ENCODE measurements at places on chromosomes 6 and 20. TPM values are rescaled to one million over a fixed set of nuclear protein-coding genes. Genes with fewer than 3 reads are reported as not detected.

DNA sequence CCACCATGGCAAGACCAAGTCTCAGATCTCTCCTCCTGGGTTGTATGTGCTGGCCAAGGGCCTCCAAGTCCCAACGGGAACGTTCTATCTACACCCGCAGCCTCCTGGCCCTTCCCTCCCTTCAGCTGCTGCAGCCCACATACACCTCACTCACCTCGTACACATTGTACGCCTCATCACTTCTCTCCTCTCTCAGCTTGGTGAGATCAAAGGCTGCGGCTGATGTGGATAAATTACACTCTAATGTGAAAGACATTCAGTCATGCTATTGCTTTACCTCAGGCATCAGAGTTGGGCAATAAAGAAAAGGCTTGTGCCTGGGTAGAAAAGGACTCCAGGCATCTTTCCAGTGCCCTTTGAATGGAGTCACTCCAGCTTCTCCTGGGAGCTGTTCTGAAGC, 135.3 kb upstream of the FOXQ1 start:
- peaks cover 8% of the 10 kb centered on the region for H3K4me1 ChIP-seq
- H3K4me3 ChIP-seq: no peak overlapping the region
- no peak for DNase-seq
- peaks cover 12% of the 10 kb centered on the region for H3K27me3 ChIP-seq
- H3K36me3 ChIP-seq: no peaks in the 10 kb centered on the region

The SLC22A16 gene
- not detected for total RNA-seq

DNA sequence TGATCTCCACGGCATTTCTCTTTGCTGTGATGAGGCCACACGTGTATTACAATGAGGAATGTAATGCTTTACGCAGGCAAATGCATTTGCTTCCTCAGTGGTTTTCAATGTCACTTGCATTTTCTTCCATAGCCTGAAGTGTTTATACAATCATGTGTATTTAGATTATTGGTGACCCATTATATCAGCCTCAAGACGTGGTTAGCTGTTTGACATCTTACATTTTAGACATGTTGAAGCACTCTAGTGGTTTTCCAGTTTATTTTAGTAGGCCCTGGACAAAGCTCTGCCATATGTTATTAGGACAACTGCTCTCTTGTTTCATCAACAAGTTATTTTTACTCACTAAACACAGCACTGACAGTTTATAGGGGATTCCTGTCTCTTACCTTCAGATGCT, 200.4 kb downstream of the UTRN start:
- no peak overlapping the region for H3K27ac ChIP-seq
- H3K27me3 ChIP-seq: no peaks in the 10 kb centered on the region
- peaks cover 11% of the 10 kb centered on the region for H3K36me3 ChIP-seq
- no peak overlapping the region for H3K4me3 ChIP-seq

The GINM1 gene
- total RNA-seq: 23.4 TPM

DNA sequence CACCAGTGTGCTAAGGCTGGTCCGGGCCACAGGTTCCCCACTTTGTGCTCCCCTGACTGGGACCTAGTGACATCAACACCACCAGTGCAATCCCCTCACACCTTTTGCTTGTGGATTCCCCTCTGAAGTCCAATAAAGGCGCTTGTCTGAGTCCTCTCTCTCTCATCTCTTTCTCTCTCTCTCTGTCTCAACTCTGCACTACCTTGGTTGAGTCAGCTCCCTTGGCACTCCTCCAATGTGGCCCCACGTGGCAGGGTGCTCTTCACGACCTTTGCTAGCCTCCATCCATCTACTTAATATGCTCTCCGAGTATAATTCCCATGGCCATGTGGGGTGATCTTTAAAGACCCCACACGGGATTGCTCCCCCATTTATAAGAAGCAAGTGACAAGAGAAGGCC, 385.0 kb downstream of the CD83 start:
- H3K4me1 ChIP-seq: peaks cover 18% of the 10 kb centered on the region
- DNase-seq: peak; percentile 23
- H3K27ac ChIP-seq: no peak overlapping the region
- no peak overlapping the region for H3K4me3 ChIP-seq
- H3K36me3 ChIP-seq: no peaks in the 10 kb centered on the region
- no peaks in the 10 kb centered on the region for H3K27me3 ChIP-seq

The KHDC1L gene
- total RNA-seq: not detected

DNA sequence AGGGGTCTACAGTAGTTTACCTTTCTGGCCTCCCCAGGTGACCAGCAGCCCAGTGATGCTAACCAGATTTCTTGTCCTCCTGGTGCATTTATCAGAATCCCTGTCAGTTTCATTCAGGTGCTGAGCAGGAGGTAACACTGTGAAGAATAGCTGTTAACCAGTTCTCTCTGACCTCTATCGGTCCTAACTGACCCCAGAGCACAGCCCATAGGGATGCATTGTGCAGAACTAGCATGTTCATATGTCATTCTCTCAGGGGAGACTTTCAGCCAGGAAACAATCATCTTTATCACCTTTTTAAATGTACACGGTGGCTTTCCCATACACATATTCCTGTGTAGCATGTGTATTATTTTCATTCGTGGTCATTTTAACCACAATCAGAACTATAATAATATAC, 49.9 kb downstream of the CNR1 start:
- peaks cover 12% of the 10 kb centered on the region for H3K4me1 ChIP-seq
- no peak for DNase-seq
- no peaks in the 10 kb centered on the region for H3K36me3 ChIP-seq
- peaks cover 47% of the 10 kb centered on the region for H3K27me3 ChIP-seq

The PAK5 gene
- total RNA-seq: 0.07 TPM

DNA sequence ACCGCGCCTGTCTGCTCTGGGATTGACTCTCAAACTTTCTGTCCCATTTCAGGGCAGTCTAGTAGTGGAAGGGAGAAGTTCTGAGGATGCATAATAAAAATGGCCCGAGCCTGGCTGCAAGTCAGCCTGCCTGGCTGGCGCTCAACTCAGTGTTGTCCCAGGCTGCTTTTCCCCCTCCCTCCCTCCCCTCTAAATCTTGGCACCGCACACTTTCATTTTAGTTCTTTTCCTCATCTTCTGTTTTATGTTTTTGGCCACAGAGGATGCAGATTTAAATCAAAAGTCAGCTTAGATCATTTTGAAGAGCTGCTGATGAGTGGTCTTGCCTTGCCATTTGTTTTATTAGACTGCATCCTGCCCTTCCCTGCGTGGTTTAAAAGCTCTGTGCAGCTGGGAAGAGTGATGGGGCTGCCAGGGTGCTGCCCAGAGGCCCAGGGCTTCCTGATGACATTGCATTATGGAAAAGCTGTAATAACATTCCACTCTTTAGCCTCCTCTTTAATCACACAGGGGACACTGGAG, 6.5 kb upstream of the UQCC2 start:
- H3K4me1 ChIP-seq: peaks cover 47% of the 10 kb centered on the region
- peaks cover 11% of the 10 kb centered on the region for H3K27me3 ChIP-seq
- H3K36me3 ChIP-seq: peaks cover 7% of the 10 kb centered on the region
- no peak for DNase-seq
- H3K27ac ChIP-seq: no peak overlapping the region
- H3K4me3 ChIP-seq: no peak overlapping the region

The ADRM1 gene
- total RNA-seq: 227 TPM

DNA sequence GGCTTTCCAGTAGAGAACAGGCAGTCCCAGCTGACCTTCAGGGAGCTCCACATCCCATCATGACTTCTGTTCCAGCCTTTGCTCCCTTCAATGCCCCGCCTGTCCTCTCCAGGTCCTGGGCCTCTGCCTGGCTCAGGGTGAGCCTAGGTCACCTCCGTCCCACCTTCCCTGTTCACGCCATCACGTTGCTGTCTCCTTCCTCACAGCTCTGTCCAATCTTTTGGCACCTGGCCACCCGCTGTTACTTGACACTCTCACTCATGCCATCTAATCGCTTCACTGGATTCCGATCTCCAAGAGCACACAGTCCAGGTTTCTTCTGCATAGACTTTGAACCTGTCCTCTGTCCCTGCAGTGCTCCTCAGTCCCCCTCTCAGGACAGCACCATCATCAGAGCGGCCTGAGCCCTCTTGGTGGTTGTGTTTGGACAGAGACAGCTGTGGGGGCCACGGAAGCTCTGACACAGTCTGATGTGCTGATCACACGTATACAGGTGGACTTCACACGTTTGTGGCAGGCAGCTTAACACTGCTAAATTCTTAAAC, 34.7 kb upstream of the TIAM2 start:
- peaks cover 28% of the 10 kb centered on the region for H3K4me1 ChIP-seq
- H3K36me3 ChIP-seq: no peaks in the 10 kb centered on the region
- H3K27me3 ChIP-seq: no peaks in the 10 kb centered on the region

- no peaks in the 10 kb centered on the region for H3K4me1 ChIP-seq
- H3K36me3 ChIP-seq: no peaks in the 10 kb centered on the region
- no peak overlapping the region for H3K4me3 ChIP-seq
- peak; percentile 55 for DNase-seq
These were observed 208.8 kb downstream of the RNF144B start for GRCh38 chr6:18595774-18596530.

- no peaks in the 10 kb centered on the region for H3K4me1 ChIP-seq
- H3K27me3 ChIP-seq: no peaks in the 10 kb centered on the region
- DNase-seq: no peak
- H3K4me3 ChIP-seq: no peak overlapping the region
These were observed 81.9 kb downstream of the ANKS1A start for GRCh38 chr6:34970957-34971356.

DNA sequence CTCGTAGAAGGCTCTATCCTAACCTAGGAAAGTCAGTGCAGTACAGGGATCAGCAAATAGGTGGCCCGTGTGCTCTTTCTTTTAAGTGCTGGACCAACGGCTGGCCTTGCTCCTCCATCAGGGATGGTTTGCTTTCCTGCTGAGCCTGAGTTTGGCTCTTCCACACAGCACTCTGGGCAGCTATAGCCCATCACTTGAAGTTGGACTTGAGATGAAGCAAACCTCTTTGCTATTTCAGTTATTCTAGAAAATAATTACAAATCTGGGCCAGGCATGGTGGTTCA, 66.9 kb upstream of the KCNK16 start:
- no peak for DNase-seq
- peaks cover 90% of the 10 kb centered on the region for H3K27me3 ChIP-seq
- H3K4me1 ChIP-seq: no peaks in the 10 kb centered on the region
- H3K27ac ChIP-seq: no peak overlapping the region

The PRSS35 gene
- not detected for total RNA-seq

DNA sequence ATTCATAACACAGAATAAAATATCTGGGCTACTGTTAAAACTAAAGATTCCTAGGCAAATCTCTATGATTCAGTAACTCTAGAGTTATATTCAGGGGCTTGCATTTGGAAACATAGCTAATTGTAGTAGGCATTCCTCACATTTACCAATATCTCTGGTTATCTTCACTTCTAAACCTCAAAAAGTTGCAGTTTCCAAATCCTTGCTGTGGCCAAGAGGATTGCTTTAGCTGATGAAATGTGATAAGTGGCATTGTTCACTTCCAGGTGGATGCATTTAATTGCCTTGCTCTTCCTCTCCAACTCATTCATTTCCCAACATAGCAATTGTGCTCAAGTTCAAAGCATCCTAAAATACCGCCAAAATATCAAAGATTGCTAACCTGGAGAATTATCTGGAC, 246.6 kb downstream of the GRIK2 start:
- no peaks in the 10 kb centered on the region for H3K27me3 ChIP-seq
- peaks cover 4% of the 10 kb centered on the region for H3K4me1 ChIP-seq
- no peak overlapping the region for H3K27ac ChIP-seq
- no peak for DNase-seq

DNA sequence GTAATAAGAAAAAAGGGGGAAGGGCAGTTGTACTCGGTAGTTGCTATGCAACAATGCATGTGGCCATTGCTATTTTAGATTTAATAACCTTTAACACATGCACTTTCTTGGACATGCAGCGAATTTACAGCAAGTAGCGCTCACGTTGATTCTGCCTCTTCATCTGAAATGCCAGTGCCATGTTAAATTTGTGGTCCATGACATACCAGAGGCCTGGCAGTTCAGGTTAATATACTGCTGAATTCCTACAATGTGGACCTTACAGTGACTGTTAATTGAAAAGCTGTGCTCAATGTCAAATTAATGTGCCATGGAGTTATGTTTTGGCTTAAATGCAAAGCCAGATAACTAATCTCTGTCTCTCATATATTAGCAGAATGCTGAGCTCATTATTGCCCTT, 699.7 kb downstream of the DOK5 start:
- H3K4me3 ChIP-seq: no peak overlapping the region
- H3K27ac ChIP-seq: no peak overlapping the region
- H3K36me3 ChIP-seq: no peaks in the 10 kb centered on the region
- H3K4me1 ChIP-seq: no peaks in the 10 kb centered on the region
- H3K27me3 ChIP-seq: no peaks in the 10 kb centered on the region
